DMS153 (cell line): ENCODE measurements at places on chromosomes 16 and 17.

DNA sequence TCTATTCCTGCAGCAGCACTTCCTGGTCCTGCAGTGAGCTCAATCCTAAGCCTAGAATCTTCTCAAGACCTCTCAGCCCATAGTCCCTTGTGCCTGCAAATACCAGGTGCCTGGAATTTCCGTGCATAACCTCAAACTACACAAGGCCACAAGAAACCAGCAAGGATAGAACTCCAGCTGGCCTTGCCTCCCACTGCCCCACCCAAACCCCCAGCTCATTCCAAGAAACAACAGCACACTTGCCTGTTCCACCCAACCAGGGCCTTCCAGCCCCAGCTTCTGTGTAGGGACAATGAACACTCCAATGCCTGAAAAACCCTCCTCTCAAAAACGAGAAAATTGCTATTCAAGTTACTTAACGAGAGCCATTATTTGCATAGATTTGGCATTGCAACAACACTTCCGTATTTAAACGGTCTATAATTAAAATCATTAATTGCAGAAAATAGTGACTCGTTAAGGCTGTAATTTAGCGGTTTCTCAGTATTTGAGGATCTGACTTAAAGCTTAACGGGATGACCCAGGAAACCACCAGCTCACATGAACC lies 147.0 kb downstream of the C16orf78 start:
- no peak for DNase-seq

DNA sequence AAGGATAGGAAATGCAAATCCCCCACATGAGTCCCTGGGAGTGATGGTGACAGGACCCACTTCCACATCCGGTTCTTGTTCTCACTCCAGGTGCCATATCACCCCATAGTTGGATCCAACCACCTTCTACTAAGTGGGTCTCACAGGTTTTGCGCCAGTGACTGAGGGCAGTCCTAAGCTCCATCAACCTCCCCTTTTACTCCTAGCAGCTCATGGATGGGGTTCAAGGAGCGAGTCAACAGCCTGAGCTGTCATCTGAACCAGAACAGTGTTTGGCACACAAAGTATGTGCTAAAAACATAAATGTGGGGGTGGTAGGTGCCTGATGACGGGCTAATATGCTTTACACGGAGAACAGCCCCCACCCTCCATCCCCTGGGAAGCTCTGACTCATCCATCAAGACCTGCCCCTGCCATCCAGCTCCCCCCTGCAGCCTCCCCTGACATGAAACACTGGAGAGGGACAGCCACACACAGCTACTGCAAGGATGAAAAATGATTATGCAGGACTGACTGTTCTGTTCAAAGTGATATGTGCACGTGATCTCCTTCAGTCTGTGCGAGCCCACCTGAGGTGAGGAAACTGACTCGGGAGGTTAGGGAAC lies 143.2 kb upstream of the CDH5 start:
- no peak for DNase-seq

GRCh38 chr16:82322177-82322576 lies 152.2 kb upstream of the MPHOSPH6 start:
- DNase-seq = no peak

DNA sequence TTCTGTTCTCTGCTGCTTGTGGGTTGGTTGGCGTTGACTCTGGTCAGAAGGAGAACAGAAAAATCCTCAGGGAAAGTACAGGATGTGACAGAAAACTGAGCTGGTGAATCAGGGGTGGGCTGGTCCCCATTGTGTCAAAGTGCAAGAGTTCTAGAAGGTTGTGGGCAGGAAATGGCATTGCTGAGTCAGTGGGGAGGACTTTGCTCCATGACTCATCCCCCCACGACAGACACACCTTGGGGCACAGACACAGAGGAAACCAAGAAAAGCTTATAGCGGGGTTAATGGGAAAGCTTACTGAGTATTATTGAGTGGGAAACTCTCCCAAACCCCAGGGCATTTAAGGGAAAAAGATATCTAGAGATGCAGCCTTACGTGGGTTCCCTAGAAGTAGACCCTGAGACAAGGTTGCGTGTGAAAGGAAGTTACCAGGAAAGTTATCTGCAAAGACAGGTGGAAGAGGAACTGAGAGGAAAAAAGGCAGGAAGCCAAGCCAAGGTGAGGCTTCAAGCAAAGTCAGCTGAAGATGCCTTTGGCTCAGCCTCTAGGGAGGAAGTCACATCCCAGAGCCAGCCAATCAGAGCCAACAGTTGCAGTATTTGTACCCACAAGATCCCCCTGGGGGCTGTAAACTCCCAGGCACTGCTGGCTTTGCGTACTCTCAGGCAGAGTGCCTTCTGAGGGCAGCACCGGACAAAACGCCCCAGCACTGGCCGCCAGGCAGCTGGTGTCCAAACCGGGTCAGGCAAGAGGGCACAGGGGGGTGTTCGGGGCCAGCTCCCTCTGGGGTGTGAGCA lies 86.4 kb downstream of the FOXL1 start:
- no peak for DNase-seq

- no peak for DNase-seq
Observed at GRCh38 chr17:10091046-10091445, 107.4 kb downstream of the GAS7 start.

- no peak for DNase-seq
Observed at GRCh38 chr17:66602659-66603384, 232.1 kb upstream of the CACNG5 start.

DNA sequence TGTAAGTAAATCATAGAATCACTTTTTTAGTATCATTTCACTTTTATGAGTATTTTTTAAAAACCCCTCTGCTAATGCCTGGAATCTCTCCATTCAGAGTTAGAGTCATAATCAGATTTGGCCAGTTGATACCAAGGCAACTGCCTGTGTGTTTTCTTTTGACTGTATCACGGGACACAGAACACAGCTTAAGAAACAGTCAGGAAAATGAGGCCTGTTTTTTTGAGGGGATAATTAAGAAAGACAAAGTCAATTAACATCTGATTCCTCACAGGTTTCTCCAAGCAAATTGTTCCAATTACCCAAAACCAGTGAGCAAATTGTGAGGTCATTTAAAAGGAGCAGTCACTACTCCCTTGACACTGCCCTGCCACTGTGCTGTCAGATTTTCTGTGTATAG lies 944.5 kb upstream of the SOX9 start:
- DNase-seq = no peak

DNA sequence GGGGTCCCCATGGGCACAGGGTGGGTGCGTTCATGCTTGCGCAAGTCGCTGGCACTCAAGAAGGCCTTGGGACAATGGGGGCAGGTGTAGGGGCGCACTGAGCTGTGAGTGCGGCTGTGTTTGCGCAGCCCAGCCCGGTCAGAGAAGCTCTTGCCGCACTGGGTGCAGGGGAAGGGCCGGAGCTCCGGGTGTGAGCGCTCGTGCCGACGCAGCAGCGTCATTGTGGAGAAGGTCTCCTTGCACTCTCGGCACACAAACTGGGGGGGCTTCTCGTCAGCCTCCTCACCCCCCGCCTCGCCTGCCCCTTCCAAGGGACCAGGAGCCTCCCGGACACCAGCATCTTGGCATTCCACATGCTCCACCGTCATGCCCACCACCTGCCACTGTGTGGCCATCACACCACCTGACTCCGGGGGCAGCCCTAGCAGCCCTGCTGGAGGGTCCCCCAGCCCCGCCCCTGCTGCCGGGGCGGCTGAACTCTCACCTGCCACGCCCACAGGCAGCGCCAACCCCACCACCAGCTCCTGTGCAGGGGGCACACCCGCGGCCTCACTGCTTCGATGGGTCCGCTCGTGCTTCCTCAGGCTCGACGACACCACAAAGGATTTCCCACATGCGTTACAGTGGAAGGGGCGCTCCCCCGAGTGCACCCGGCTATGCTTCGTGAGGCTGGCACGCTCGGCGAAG lies 12.8 kb downstream of the ZNF668 start:
- DNase-seq = no peak

- no peak for DNase-seq
Observed at GRCh38 chr17:11278186-11278991, 37.4 kb downstream of the SHISA6 start.

DNA sequence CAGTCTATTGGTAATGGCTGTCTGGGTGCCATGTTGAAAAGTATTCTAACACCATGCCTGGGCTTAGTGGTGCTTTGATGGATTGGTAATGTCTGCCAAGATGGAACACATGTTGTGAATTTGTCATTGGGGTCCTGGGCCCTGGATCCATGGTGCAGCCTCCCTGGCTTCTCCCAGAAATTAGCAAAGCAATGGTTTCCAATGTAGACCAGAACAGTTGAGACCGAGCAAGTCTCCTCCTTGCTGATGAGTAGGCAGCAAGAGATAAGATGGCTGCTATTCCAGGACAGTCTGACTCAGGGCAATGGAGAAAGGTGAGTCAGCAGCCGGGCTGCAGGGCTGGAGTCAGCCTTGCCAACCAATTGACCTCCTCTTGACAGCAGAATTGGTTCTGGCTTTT lies 30.8 kb downstream of the GPR139 start:
- no peak for DNase-seq

DNA sequence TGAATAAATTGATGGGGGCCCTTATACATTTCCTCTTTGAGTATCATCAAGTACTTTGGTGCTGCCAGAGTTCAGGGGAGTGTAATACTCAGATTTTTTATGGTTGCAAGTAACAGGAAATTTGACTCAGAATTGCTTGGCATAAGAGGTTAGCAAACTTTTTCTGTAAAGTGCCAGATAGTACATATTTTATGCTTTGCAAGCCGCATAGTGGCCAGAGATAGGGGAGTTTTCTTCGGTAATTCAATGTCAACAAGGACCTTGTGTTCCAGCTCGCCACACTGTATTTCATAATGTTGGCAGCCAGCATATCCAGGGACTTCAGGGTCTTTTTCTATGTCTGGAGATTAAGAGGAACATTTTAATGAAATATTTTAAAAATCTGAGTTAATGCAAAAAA lies 51.0 kb upstream of the MARCHF10 start:
- DNase-seq = no peak

DNA sequence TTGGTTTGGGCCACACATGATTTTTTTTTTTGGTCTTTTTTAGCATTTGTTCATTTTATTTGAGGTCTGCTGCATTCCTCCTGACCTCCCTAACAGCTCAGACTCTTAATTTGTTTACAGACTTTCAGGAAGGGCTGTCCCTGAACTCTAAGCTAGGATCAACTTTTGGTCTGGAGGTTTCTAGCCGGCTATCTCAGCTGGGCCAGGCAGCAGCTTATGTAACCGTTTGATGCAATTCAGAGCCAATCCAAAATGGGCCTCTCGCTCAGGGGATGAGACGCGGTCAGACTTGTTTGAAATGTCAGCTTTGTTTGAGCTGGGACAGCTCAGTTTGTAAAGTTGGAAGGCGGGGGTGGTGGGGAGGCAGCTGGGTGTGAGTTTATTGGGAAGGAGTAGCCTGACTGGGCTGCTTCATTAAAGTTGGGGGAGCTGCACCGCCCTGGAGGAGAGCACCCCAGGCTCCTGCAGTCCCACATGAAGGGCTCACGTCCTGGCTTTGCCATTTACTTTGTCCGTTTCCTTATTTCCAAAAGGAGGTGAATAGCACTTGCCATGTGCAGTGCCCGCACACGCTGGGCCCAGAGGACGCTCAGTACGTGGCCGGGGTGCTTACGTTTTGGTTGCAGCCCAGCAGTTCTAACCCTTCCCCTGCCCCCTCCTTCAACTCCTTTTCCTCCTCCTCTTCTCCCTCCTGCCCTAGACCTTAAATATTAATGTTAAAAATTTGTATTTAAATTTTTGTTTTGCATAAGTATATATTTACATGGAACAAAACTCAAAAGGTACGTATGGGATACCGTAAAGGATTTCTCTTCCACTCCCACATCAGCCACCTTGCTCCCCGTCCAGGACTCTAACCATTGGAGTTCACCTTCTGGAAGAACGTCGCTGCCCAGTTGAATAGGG lies 121.2 kb downstream of the SNX29 start:
- no peak for DNase-seq

DNA sequence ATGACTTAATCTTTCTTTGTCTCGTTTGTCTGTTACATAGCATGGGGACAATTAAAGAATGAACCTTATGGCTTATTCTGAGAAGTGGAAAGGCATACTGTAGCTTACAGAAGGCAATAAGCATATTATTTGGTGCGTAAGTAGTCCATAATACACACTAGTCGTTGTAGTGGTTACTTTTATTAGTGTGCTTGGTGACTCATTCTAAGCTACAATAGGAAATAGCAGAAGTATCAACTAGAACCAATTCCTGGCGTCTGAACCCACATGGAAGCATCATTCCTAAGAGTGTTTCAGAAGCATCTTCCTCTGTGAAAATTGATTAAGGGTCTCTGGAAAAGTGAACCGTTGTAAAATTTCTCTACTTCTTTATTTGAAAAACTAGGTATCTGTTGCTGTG lies 777.8 kb upstream of the EEF2KMT start:
- DNase-seq = peak; percentile 18

- DNase-seq = no peak
Observed at GRCh38 chr17:44837196-44837595, 7.1 kb upstream of the GJC1 start.

- no peak for DNase-seq
Observed at GRCh38 chr16:75372236-75372856, 61.0 kb downstream of the CFDP1 start.

GRCh38 chr17:42704837-42705494 lies 22.6 kb downstream of the CNTNAP1 start:
- no peak for DNase-seq

DNA sequence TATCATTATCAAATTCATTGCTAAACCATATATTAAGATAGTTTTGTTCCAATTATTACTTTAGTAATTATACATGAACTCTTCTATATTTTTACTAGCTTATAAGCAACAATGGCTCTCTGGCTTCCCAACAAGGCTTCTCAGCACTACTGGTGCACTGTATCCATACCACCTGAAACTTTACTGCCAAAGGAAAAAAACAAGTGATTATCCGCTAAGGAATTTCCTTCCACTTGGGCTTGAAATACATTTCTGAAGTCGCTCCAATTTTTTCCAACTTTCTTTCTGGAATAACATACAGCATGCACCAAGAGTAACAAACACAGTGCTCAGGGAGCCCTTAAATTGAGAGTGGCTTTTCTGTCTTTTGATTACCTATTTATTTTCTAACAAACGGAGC lies 2.1 kb downstream of the CSNK2A2 start:
- DNase-seq = no peak

- DNase-seq = peak; percentile 54
Observed at GRCh38 chr16:82452004-82452756, 174.6 kb upstream of the CDH13 start.

DNA sequence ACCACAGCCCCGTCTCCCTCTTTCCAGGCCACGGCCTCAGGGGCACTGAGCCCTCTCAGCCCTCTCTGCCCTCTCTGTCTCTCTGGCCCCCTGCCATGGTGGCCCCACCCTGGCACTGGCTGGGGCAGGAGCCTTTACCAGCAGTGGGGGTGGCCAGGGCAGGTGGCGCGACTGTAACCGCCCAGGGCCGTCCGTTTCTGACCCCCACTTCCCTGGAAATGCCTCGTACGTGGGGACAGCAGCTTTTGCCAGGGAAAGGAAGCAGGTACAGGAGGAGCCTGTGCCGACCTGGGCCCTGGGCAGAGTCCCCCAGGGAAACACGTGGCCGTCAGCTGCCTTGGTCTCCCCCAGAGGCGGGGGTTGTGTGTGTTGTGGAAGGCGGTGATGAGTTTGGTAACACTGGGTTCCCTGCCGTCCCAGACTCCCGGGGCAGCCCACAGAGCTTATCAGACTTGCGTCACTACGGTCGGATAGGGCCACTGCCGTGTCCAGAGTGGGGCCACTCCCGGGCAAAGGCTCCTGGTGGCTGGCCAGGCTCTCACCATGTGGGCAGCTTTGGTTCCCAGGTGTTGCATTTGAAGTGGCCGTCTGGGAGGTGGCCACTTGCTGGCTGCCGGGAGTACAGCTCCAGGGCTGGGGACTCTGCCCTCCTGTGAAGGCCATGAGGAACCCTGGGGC lies 249.3 kb upstream of the CIBAR2 start:
- DNase-seq = no peak

GRCh38 chr17:39605492-39606433 lies 2.0 kb downstream of the NEUROD2 start:
- no peak for DNase-seq

- DNase-seq = no peak
Observed at GRCh38 chr16:21088646-21089538, 61.8 kb downstream of the DNAH3 start.
